ENCODE measurements at places on chromosomes 7 and 10. TPM values are rescaled to one million over a fixed set of nuclear protein-coding genes. Genes with fewer than 3 reads are reported as not detected.

DNA sequence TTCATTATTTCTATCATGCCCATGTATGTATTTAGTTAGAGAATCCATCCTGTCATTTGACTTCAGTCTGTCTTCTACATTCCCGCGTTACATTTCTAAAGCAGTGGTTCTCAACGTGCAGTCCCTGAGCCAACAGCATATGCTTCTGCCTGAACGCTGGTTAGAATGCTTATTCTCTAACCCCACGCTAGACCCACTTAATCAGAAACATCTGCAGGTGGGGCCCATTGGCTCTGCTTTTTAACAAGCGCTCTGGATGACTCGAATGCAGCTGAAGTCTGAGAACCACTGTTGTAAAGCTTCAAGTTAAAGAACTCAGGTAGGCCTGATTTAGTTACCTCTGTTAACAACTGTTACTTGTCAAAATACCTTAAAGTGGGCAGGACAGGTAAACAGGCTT, 38.2 kb downstream of the NEUROD6 start:
- H3K36me3 ChIP-seq = no peaks in the 10 kb centered on the region
- peaks cover 2% of the 10 kb centered on the region for H3K4me1 ChIP-seq
- no peak for DNase-seq
- no peak overlapping the region for H3K27ac ChIP-seq
- H3K4me3 ChIP-seq = no peak overlapping the region

DNA sequence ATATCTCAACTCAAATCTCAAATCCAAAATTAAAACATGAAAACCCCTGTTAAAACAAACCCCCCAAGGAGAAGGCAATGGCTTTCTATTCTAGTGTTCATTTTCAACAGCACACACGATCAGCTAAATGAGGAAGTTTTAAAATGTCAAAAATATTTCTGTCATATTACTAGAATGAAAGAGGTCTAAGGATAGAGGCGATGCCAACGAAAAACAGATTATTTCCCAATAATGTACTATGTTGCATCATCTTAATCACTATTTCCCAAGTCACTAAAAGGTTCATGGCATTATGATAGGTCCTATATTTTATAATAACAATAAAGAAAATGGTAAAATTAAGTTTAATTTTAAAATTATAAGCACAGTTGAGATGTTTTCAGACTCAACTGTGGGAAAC, 10.1 kb downstream of the CNOT4 start:
- no peaks in the 10 kb centered on the region for H3K27me3 ChIP-seq
- no peak overlapping the region for H3K27ac ChIP-seq
- peaks cover 2% of the 10 kb centered on the region for H3K4me1 ChIP-seq
- no peak overlapping the region for H3K4me3 ChIP-seq

DNA sequence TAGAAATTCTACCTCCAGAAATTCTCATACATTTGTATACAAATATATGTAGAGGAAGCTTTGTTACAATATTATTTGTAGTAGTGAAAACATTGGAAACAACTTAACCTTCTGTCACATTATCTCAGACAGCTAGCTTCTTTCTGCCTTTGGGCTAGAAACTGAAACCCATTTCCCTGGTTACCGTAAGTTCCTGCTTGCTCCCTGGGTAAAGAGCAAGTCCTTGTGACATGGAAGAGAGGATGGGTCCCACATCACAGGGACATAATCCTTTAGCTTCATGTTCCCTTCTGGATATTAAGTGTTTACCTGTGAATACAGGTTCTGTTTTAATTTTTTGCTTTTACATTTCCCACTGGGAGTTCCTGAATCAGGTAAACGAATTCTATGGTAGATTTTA, 41.8 kb downstream of the KLHDC10 start:
- no peak overlapping the region for H3K27ac ChIP-seq
- no peaks in the 10 kb centered on the region for H3K4me1 ChIP-seq
- H3K4me3 ChIP-seq = no peak overlapping the region
- no peak for DNase-seq
- no peaks in the 10 kb centered on the region for H3K27me3 ChIP-seq

DNA sequence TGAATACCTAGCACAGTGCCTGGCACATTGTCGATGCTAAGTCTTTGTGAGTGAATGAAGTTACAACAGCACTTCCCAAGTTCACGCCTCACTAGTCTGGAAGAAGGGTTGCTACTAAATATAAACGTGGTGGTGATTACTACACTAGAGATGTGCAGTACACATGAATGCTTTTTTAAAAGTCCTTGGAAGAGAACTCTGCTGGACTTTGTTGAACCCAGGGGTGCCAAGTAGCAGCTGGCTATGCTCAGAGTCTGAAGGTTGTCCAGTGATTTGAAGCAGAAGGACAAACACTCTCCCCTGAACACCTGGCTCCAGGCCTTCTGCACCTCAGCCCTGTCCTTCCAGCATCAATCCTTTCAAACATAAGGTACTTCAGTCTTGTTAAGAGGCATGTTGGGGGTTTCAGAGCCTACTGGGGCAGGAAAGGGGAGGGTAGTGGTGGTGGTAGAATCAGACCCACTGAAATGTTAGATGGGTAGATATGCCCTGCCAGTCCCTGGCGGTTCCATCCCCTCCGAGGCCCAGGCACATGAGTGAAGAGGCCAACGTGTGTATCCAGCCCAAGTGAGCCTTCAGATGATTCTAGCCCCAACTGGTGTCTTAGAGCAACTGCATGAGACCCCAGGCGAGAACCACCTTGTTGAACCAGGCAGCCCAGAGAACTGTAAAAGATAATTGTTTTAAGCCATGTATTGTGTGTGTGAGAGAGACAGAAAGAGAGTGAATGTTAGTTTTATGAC, 94.4 kb downstream of the TAX1BP1 start:
- no peaks in the 10 kb centered on the region for H3K27me3 ChIP-seq
- DNase-seq = no peak
- H3K27ac ChIP-seq = peak overlapping the region; percentile 15
- H3K4me3 ChIP-seq = no peak overlapping the region
- no peaks in the 10 kb centered on the region for H3K36me3 ChIP-seq
- no peaks in the 10 kb centered on the region for H3K4me1 ChIP-seq

GRCh38 chr10:101219946-101220451, 9.3 kb downstream of the LBX1 start:
- H3K4me1 ChIP-seq = no peaks in the 10 kb centered on the region
- H3K36me3 ChIP-seq = no peaks in the 10 kb centered on the region
- no peak for DNase-seq
- H3K4me3 ChIP-seq = no peak overlapping the region
- H3K27ac ChIP-seq = no peak overlapping the region

- no peak for DNase-seq
- H3K27me3 ChIP-seq = no peaks in the 10 kb centered on the region
- H3K4me1 ChIP-seq = no peaks in the 10 kb centered on the region
- H3K36me3 ChIP-seq = no peaks in the 10 kb centered on the region
- H3K27ac ChIP-seq = no peak overlapping the region
Observed at GRCh38 chr10:71561003-71561574, 158.5 kb downstream of the C10orf105 start.

- H3K4me1 ChIP-seq = peaks cover 2% of the 10 kb centered on the region
- H3K27ac ChIP-seq = no peak overlapping the region
- H3K27me3 ChIP-seq = no peaks in the 10 kb centered on the region
- no peaks in the 10 kb centered on the region for H3K36me3 ChIP-seq
Observed at GRCh38 chr10:4053940-4054339, 268.9 kb upstream of the KLF6 start.

GRCh38 chr10:14146501-14146900, 184.2 kb downstream of the FRMD4A start:
- H3K4me1 ChIP-seq = no peaks in the 10 kb centered on the region
- DNase-seq = no peak
- no peak overlapping the region for H3K27ac ChIP-seq
- H3K27me3 ChIP-seq = no peaks in the 10 kb centered on the region
- H3K4me3 ChIP-seq = no peak overlapping the region
- H3K36me3 ChIP-seq = no peaks in the 10 kb centered on the region

DNA sequence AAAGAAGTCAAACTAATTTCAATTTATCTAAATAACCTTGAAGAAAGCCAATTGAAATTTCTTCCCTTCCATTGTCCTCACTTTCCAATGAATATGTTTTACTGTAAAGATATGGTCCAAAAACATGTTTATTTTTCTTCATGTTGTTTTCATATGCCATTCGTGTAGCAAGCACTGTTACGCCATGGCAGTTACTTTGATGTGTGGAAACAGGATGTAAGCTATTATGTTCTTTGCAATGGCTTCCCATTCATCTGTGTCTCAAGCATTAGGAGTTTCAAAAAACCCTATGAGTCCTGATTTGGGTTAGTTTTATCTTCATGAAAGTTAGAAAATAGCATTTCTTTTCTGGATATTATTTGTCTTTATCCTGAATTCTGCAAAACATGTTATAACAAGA, 31.0 kb downstream of the GPR141 start:
- H3K36me3 ChIP-seq = no peaks in the 10 kb centered on the region
- no peaks in the 10 kb centered on the region for H3K4me1 ChIP-seq
- DNase-seq = no peak
- H3K4me3 ChIP-seq = no peak overlapping the region
- H3K27ac ChIP-seq = no peak overlapping the region

DNMBP gene
- 13.4 TPM for total RNA-seq

PLXNA4 gene
- 30.1 TPM for total RNA-seq

AKR1E2 gene
- total RNA-seq = 20.8 TPM

TRIL gene
- 7.0 TPM for total RNA-seq

All from aorta (tissue), 5 donors.